ENCODE measurements at places on chromosomes 2 and 18. TPM values are rescaled to one million over a fixed set of nuclear protein-coding genes. Genes with fewer than 3 reads are reported as not detected.

The DES gene
- 6.1 TPM for total RNA-seq

The STPG4 gene
- total RNA-seq: 0.28 TPM

The SLC38A11 gene
- total RNA-seq: not detected

The CDKL4 gene
- 0.24 TPM for total RNA-seq

The GULP1 gene
- total RNA-seq: 200 TPM

The UGT1A3 gene
- total RNA-seq: not detected

The ANKRD62 gene
- total RNA-seq: not detected

The OR6B2 gene
- not detected for total RNA-seq

The SRD5A2 gene
- 0.03 TPM for total RNA-seq

The CYP20A1 gene
- 21.0 TPM for total RNA-seq

The GGCX gene
- 36.2 TPM for total RNA-seq

The SERPINB11 gene
- not detected for total RNA-seq

The ST6GAL2 gene
- total RNA-seq: 25.7 TPM

The LRRTM1 gene
- total RNA-seq: 1.3 TPM

The ALKAL2 gene
- total RNA-seq: 4.5 TPM

The PLEK gene
- total RNA-seq: not detected

The MC5R gene
- total RNA-seq: not detected

The PRSS56 gene
- total RNA-seq: not detected

The FOXD4L1 gene
- total RNA-seq: not detected

The TLX2 gene
- 0.21 TPM for total RNA-seq

The CRYGD gene
- total RNA-seq: 3.4 TPM

The FSHR gene
- total RNA-seq: not detected

The CCDC74A gene
- total RNA-seq: 47.8 TPM

The KLHL41 gene
- total RNA-seq: not detected

The STK11IP gene
- total RNA-seq: 28.1 TPM

The TMEM182 gene
- 7.2 TPM for total RNA-seq

The SERPINB4 gene
- total RNA-seq: 1.1 TPM

All from GM23338 (cell line).